ENCODE measurements at places on chromosomes 12 and 14. TPM values are rescaled to one million over a fixed set of nuclear protein-coding genes. Genes with fewer than 3 reads are reported as not detected.

NELL2 gene
- polyA plus RNA-seq, result 0.09 TPM

DNA sequence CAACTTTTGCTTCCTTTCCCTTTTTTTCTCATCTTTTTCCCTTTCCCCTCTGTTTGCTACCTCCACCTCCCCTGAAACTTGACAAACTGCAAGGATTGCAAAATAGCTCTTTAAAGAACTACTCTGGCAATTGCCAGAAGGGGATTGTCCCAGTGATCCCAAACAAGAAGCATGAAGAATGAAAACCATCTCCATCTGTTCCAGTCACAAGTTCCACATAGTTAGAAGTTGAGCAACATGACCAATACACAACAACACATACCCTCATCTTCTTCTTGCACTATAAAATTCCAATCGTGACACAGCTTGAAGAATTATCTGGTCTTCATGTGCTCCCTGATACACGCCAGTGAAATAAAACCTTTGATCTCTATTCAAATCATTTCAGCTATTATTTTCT, 93.7 kb upstream of the USP15 start:
- no peak overlapping the region for H3K27ac ChIP-seq
- H3K4me3 ChIP-seq, result no peak overlapping the region

SOX5 gene
- polyA plus RNA-seq, result not detected

OASL gene
- 13.4 TPM for polyA plus RNA-seq

ACRBP gene
- 10.2 TPM for polyA plus RNA-seq

ACOT4 gene
- 0.12 TPM for polyA plus RNA-seq

DNA sequence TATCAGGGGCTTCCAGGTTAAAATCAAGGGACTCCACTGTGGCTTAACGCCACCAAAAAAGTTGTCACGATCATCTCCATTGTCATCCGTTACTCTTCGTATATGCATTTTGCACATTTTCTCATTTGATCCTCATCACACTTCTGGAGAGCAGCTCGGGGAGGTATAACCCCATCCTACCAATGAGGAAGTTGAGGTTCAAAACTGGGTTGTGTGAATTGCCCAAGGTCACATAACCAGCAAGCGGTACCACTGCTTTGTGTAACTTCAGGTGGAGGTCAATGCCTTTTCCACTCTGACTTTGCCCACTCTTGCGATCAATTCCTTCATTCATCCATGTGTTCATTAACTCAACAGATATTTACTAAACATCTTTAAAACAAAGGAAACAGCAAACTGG, 71.1 kb upstream of the CCND2 start:
- H3K4me3 ChIP-seq, result no peak overlapping the region
- peak overlapping the region; percentile 37 for H3K27ac ChIP-seq
- DNase-seq, result peak; percentile 29
- no peaks in the 10 kb centered on the region for H3K27me3 ChIP-seq

DNA sequence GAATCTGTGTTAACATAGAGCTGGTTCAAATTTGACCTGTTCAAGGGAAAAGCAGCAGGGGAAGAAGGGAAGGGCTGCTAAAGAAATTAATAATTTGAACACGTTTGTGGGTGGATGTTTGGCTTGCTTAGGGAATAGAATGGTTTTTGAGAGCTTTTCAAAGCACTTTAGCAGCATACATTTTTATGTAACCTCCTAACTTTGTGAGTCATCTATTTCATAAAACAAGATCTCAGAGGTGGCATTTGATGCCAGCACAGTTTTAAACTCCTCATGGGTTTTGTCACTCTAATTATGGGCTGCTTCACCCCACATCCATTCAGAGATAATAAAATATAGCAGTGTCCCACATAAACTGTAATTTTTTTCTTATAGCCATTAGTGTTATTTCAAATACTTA, 143.8 kb downstream of the ACSS3 start:
- H3K4me1 ChIP-seq, result no peaks in the 10 kb centered on the region
- no peak overlapping the region for H3K27ac ChIP-seq
- no peak overlapping the region for H3K4me3 ChIP-seq
- DNase-seq, result no peak

GRCh38 chr12:79140711-79141110, 276.1 kb downstream of the SYT1 start:
- no peak overlapping the region for H3K4me3 ChIP-seq
- no peak for DNase-seq
- H3K27ac ChIP-seq, result no peak overlapping the region
- H3K36me3 ChIP-seq, result no peaks in the 10 kb centered on the region
- H3K4me1 ChIP-seq, result no peaks in the 10 kb centered on the region

- no peaks in the 10 kb centered on the region for H3K4me1 ChIP-seq
- DNase-seq, result no peak
- no peaks in the 10 kb centered on the region for H3K27me3 ChIP-seq
- H3K27ac ChIP-seq, result no peak overlapping the region
- H3K4me3 ChIP-seq, result no peak overlapping the region
These were observed 345.6 kb downstream of the PAWR start for GRCh38 chr12:79344855-79345847.

GRCh38 chr14:44701563-44702263, 194.6 kb upstream of the FSCB start:
- no peak for DNase-seq
- H3K4me3 ChIP-seq, result no peak overlapping the region
- no peaks in the 10 kb centered on the region for H3K4me1 ChIP-seq

DNA sequence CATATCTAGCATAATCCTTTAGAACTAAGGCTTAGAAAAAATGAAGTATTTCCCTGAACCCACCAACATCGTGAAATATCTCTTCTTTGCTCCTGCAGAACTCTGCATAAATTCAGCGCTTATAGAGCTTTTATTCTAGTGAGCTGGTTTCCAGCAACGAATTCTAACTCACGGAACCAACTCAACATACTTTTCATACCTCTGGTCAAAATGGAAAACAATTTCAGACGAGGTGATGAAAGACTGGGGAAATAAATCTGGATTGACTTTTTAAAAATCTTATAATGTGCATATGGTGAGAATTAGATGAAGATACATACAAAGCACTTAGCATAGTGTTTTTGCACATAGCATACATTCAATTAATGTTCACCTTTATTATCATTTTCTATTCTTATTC, 62.6 kb upstream of the BBS10 start:
- H3K4me1 ChIP-seq, result no peaks in the 10 kb centered on the region
- H3K36me3 ChIP-seq, result peaks cover 2% of the 10 kb centered on the region
- H3K27ac ChIP-seq, result no peak overlapping the region
- no peaks in the 10 kb centered on the region for H3K27me3 ChIP-seq

NRDE2 gene
- polyA plus RNA-seq, result 6.7 TPM

GRCh38 chr14:91126761-91127160, 12.9 kb downstream of the DGLUCY start:
- H3K27me3 ChIP-seq, result no peaks in the 10 kb centered on the region
- no peak for DNase-seq
- H3K4me3 ChIP-seq, result no peak overlapping the region
- H3K27ac ChIP-seq, result no peak overlapping the region
- peaks cover 54% of the 10 kb centered on the region for H3K36me3 ChIP-seq
- peaks cover 40% of the 10 kb centered on the region for H3K4me1 ChIP-seq

DNA sequence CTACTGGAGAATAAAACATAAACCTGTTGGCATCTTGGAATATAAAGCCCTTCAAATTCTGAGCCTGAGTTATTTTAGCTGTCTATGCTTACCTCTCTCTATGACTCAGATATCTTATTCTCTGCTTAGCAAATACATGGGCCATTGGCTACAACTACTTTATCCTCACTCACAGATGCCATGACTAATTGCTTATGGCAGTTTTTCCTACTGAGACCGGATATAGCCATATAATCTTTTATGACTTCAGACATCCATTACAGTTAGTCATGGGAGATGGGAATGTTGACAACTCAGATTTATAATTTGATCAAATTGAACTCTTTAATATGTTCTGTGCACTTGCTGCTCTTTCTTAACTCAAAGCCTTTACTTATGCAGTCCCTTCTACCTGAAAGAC, 502.4 kb upstream of the ATP2B1 start:
- no peaks in the 10 kb centered on the region for H3K36me3 ChIP-seq
- H3K27ac ChIP-seq, result no peak overlapping the region
- no peaks in the 10 kb centered on the region for H3K4me1 ChIP-seq
- no peaks in the 10 kb centered on the region for H3K27me3 ChIP-seq
- H3K4me3 ChIP-seq, result no peak overlapping the region
- no peak for DNase-seq

DNA sequence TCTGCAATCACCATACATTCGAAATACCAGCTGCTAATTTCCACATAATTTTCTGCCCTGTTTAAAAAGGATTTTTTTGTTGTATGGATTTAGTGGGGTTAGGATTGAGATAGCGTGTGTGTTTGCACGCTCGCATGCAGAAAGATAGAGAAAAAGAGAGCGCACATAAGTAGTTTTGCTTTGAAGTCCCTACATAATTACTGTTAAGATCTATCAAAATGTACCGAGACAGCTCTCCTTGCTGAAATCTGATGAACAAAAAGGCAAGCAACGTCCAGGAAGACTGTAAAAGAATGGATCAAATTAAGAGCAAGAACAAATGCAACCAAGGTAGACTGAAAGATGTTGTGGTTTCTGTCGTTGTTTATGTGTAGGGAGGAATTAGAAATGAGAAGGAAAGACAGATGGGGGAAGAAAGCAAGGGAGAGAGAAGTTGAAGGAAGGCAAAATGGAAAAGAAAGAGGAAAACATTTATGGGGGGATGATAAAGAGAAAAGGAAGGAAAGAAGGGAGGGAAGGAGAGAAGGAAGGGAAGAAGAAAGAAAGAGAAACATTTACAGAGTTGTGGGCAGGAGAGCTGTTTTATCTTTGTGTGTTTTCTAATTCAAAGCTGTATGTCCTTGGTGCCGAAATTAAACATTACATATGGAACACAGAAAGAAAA, 522.3 kb downstream of the MED13L start:
- H3K4me1 ChIP-seq, result no peaks in the 10 kb centered on the region
- no peaks in the 10 kb centered on the region for H3K36me3 ChIP-seq
- no peak overlapping the region for H3K27ac ChIP-seq
- no peak overlapping the region for H3K4me3 ChIP-seq

DNA sequence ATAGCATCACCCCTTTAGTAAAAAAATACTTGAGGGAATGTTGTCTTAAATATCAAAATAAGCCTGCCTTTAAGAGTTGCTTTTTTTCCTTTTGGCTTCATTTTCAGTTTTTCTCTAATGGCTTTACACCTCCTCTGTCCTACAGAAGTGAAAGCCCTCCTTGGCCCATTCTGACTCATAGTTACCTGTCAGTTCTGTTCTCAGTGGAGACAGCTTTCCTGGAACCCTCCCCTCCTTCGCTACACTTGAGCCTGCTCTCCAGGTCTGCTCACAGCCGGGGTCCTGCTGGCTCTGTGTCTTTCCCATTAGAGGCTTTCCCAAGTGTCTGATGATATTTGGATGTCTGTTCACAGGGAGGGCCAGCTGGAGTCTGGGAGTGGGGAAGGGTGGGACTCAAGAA, 84.0 kb downstream of the PELI2 start:
- no peak overlapping the region for H3K4me3 ChIP-seq
- DNase-seq, result no peak
- peaks cover 33% of the 10 kb centered on the region for H3K4me1 ChIP-seq
- H3K27me3 ChIP-seq, result no peaks in the 10 kb centered on the region
- no peaks in the 10 kb centered on the region for H3K36me3 ChIP-seq

IL23A gene
- polyA plus RNA-seq, result 1.0 TPM

- no peak overlapping the region for H3K27ac ChIP-seq
- H3K4me1 ChIP-seq, result no peaks in the 10 kb centered on the region
- H3K4me3 ChIP-seq, result no peak overlapping the region
- no peaks in the 10 kb centered on the region for H3K27me3 ChIP-seq
- DNase-seq, result no peak
These were observed 90.4 kb downstream of the PPP2R5E start for GRCh38 chr14:63452796-63453195.

DNA sequence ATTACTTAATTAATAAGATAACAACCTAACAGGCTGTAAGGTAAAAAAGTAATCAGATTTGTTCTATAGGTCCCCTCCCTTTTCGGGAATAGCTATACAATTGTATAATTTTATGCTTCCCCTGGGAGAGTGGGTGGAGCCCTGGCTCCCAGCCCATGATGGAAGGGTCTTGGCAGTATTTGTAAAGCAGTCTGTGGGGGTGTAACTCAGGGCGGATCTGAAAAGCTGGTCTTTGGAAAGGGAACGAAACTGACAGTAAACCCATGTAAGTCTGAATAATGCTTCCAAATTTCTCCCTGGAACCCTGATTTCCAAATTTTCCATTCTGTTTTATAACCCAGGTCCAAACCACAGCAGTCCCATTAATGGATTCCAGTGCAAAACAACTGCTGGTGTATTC, 110.4 kb downstream of the DAD1 start:
- no peaks in the 10 kb centered on the region for H3K4me1 ChIP-seq
- no peak for DNase-seq
- H3K36me3 ChIP-seq, result no peaks in the 10 kb centered on the region
- no peak overlapping the region for H3K4me3 ChIP-seq
- H3K27me3 ChIP-seq, result no peaks in the 10 kb centered on the region

- H3K27ac ChIP-seq, result no peak overlapping the region
- no peak for DNase-seq
- no peaks in the 10 kb centered on the region for H3K27me3 ChIP-seq
- no peaks in the 10 kb centered on the region for H3K4me1 ChIP-seq
These were observed 203.6 kb upstream of the DIO3 start for GRCh38 chr14:101357559-101358319.

PTGR2 gene
- 1.1 TPM for polyA plus RNA-seq

HSPB8 gene
- not detected for polyA plus RNA-seq

- no peaks in the 10 kb centered on the region for H3K4me1 ChIP-seq
- H3K27me3 ChIP-seq, result no peaks in the 10 kb centered on the region
These were observed 72.9 kb downstream of the ACACB start for GRCh38 chr12:109189291-109189690.

ACSM4 gene
- not detected for polyA plus RNA-seq

- no peak overlapping the region for H3K4me3 ChIP-seq
- DNase-seq, result no peak
- H3K36me3 ChIP-seq, result no peaks in the 10 kb centered on the region
- H3K4me1 ChIP-seq, result no peaks in the 10 kb centered on the region
These were observed 12.2 kb upstream of the MYH7 start for GRCh38 chr14:23447361-23448350.

- no peaks in the 10 kb centered on the region for H3K27me3 ChIP-seq
- no peak overlapping the region for H3K27ac ChIP-seq
- no peaks in the 10 kb centered on the region for H3K36me3 ChIP-seq
These were observed 36.6 kb downstream of the STAB2 start for GRCh38 chr12:103623716-103624115.

- H3K4me1 ChIP-seq, result peaks cover 6% of the 10 kb centered on the region
- no peak for DNase-seq
- no peak overlapping the region for H3K27ac ChIP-seq
- peaks cover 11% of the 10 kb centered on the region for H3K36me3 ChIP-seq
- H3K4me3 ChIP-seq, result no peak overlapping the region
- H3K27me3 ChIP-seq, result no peaks in the 10 kb centered on the region
These were observed 32.6 kb downstream of the TRAF3 start for GRCh38 chr14:102809870-102810269.

GRCh38 chr14:22597265-22597664, 835 bp upstream of the ABHD4 start:
- DNase-seq, result no peak
- no peak overlapping the region for H3K4me3 ChIP-seq
- H3K27ac ChIP-seq, result no peak overlapping the region
- H3K27me3 ChIP-seq, result peaks cover 6% of the 10 kb centered on the region

DNA sequence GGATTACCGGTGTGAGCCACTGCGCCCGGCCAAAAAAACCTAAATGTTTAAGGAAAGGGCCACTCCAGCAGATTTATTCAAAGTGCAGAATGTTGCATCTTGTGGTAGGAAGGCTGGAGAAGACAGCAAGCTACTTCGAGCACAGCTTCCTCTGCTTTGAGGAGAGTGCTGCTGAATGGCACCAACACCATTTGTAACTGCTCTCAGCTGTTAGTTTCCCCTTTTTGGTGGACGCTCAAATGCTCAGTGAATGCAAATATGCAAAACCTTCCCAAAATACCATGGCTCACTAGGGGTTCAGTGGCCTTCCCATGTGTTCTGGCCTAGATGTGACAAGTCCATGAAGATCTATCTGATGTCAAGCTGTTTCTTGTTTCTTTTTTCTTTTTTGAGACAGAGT, 2.9 kb upstream of the TDRD9 start:
- H3K27ac ChIP-seq, result no peak overlapping the region
- peaks cover 53% of the 10 kb centered on the region for H3K4me1 ChIP-seq
- H3K36me3 ChIP-seq, result no peaks in the 10 kb centered on the region
- H3K4me3 ChIP-seq, result no peak overlapping the region

Measured in CD14-positive monocyte (primary cell).